ENCODE measurements at places on chromosomes 11 and 22. TPM values are rescaled to one million over a fixed set of nuclear protein-coding genes. Genes with fewer than 3 reads are reported as not detected.

GDPD4 gene
- total RNA-seq = not detected

MUC15 gene
- 0.16 TPM for total RNA-seq

GSC2 gene
- total RNA-seq = not detected

GRCh38 chr11:60607483-60607882 lies 91.9 kb upstream of the MS4A8 start:
- no peak for DNase-seq
- no peak overlapping the region for H3K27ac ChIP-seq
- H3K36me3 ChIP-seq = no peaks in the 10 kb centered on the region
- H3K4me3 ChIP-seq = no peak overlapping the region
- no peaks in the 10 kb centered on the region for H3K4me1 ChIP-seq
- no peaks in the 10 kb centered on the region for H3K27me3 ChIP-seq

DNA sequence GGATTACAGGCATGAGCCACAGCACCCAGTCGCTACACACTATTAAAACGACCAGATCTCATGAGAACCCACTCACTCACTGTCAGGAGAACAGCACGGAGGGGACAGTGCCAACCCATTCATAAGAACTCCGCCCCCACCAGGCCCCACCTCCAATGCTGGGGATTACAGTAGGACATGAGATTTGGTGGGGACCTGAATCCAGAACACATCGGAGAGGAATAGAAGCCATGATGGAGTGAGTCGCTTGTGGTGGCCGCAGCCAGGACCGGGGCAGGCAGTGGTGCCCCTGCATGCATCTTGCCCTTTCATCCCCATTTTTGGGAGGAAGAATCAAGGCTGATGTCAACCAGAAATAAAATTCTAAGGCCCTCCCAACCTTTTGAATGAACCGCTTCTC lies 8.7 kb downstream of the NADSYN1 start:
- H3K36me3 ChIP-seq = peaks cover 24% of the 10 kb centered on the region
- no peak overlapping the region for H3K27ac ChIP-seq
- H3K4me3 ChIP-seq = no peak overlapping the region
- H3K4me1 ChIP-seq = no peaks in the 10 kb centered on the region
- DNase-seq = no peak

- no peak overlapping the region for H3K27ac ChIP-seq
- peaks cover 23% of the 10 kb centered on the region for H3K4me1 ChIP-seq
- H3K36me3 ChIP-seq = no peaks in the 10 kb centered on the region
- DNase-seq = peak; percentile 51
- no peak overlapping the region for H3K4me3 ChIP-seq
Measured at GRCh38 chr11:45089676-45090499, 56.6 kb upstream of the PRDM11 start.
